Activated naive CD4-positive, alpha-beta T cell (primary cell): ENCODE measurements at places on chromosomes 12 and 14.

- DNase-seq: no peak
Measured at GRCh38 chr14:65936342-65936975, 523.9 kb downstream of the FUT8 start.

DNA sequence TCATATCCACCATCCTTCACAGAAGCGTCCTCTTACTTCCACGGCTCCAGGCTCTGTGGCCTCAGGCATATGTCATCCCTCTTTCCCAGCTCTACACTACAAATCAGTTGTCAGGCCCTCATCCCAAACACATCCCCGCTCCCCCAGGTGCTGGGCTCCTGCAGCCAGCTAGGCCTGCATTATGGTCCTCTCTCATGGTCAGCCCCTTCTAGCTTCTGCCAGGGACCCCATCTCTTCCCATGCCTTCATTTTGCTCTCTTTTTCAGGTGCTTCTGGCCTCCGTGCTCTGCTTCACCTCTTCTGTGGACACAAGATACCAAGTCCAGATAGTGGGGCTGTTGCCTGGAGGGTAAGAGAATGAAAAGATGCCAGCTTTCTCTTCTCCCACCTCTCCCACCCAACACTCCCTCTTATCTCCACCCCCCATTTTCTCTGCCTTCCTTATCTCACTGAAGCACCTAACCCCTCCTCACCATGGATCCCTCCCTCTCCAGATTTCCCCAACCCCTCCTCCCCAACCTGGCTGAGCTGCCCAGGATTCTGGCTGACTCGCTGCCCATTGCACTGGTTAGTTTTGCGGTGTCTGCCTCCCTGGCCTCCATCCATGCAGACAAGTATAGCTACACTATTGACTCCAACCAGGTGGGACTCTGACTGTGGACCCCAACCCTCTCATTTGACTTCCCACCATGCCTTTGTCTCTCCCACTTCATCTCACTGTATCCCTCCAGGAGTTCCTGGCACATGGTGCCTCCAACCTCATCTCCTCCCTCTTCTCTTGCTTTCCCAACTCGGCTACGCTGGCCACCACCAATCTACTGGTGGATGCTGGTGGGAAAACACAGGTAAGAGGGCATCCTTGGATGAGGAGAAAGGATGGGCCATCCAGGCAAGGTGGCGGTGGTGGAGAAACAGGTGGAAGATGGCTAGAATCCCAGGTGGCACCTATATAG lies 10.4 kb downstream of the B4GALNT1 start:
- DNase-seq: no peak

DNA sequence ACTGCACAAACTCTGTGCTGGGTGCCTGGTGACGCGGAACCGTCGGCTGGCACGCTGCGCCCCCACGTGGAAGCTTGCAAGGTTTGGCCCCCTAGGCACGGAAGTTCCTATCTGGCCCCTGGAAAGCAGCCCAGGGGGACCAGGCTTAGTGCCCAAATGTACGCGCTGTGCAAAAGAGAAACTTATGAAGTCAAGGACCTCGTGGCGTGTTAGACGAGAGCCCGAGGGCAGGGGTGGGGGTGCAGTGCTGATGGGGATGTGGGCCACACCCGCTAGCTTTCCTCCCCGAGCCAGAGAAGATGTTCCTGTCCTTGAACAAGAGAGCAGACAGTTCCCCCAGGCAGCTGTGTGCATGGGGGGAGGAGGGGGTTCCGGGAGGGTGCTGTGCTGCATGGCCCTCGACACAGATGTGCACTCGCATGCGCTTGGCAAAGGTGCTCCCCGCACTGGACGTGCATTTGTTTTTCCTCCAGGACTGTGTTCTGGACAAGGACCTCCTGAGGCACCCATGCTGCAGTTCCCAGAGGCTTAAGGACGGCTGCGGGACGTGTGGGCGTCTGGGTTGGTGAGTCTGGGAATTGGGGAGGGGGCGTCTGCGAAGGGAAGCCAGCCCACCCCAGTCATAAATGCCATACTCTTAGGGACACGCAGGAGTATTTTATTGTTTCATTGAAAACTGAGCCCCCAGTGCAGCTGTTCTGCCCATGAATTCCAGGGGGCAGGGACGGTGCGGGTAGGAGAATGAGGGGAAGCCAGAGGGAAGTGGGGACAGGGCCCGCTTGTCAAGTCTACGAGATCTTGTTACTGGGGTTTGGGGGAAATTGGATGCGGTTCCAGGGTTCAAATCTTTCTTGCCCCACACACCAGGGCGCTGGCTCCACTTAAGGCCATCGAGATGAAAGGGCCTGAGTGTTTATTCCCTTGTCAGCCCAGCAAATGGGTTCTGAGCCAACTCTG lies 80.0 kb downstream of the NTF3 start:
- no peak for DNase-seq

- no peak for DNase-seq
Measured at GRCh38 chr12:32270818-32271710, 128.3 kb upstream of the FGD4 start.

- DNase-seq: no peak
Measured at GRCh38 chr14:94601884-94602391, 10.3 kb upstream of the SERPINA3 start.

- DNase-seq: no peak
Measured at GRCh38 chr14:53047307-53048069, 96.6 kb upstream of the FERMT2 start.
